ENCODE measurements at places on chromosomes 7 and 10. TPM values are rescaled to one million over a fixed set of nuclear protein-coding genes. Genes with fewer than 3 reads are reported as not detected.

DNA sequence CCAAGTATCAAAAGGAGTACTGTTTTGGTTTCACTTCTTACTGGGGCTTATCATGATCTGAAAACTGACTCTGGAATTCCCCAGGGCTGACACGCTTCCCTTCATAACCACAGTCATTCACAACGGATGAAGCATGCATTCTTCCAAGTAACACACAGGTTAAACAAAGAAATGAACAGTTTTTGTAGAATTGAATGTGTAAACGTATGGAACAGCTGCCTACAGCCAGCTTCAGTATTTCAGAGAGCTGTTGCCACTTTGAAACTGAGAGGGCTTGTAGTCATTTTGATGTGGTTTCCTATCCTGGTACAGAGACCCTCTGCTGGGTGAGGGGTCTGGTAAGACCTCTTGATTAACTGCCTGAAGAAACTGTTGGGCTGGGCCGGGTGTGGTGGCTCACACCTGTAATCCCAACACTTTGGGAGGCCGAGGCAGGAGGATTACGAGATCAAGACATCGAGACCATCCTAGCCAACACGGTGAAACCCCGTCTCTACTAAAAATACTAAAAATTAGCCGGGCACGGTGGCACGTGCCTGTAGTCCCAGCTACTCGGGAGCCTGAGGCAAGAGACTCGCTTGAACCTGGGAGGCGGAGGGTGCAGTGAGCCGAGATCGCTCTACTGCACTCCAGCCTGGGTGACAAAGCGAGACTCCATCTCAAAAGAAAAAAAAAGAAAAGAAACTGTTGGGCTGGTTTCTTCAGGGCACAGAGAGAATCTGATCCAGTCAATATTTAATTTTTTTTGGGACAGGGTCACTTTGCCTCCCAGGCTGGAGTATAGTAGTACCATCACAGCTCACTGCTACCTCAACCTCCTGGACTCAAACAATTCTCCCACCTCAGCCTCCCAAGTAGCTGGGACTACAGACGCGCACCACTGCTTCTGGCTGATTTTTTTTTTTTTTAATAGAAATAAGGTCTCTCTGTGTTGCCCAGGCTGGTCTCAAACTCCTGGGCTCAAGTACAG, 4.7 kb downstream of the NFE2L3 start:
- DNase-seq = no peak

LIPJ gene
- total RNA-seq = 3.7 TPM

- DNase-seq = no peak
These were observed 751.8 kb upstream of the IGFBP3 start for GRCh38 chr7:46672861-46673260.

DNA sequence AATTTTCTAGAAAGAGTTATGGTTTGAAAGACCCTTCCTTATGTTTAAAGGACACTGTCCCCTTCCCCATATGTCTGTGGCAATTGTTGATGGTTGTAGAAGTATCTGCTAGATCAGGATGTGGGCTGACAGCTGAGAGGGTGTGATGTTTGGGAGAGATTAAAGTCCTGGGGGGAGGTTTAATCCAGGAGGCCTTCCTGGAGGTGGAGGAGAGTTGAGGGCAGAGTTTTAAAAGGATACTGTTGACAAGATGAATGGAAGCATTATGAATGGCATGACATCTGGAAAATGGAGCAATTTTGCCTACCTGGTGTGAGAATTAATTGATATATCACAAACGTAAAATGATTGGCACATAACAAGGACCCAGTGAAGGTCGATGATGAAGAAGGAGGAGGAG, 32.9 kb upstream of the SMC3 start:
- no peak for DNase-seq

METTL27 gene
- 0.41 TPM for total RNA-seq

- no peak for DNase-seq
These were observed 103.6 kb downstream of the ELMO1 start for GRCh38 chr7:37344886-37345579.

SAMD9L gene
- 1.6 TPM for total RNA-seq

GRCh38 chr7:12303495-12303894, 92.4 kb downstream of the TMEM106B start:
- DNase-seq = no peak

PAX4 gene
- total RNA-seq = not detected

- DNase-seq = no peak
These were observed 129.8 kb upstream of the PPP1R3A start for GRCh38 chr7:114048386-114049235.

DNA sequence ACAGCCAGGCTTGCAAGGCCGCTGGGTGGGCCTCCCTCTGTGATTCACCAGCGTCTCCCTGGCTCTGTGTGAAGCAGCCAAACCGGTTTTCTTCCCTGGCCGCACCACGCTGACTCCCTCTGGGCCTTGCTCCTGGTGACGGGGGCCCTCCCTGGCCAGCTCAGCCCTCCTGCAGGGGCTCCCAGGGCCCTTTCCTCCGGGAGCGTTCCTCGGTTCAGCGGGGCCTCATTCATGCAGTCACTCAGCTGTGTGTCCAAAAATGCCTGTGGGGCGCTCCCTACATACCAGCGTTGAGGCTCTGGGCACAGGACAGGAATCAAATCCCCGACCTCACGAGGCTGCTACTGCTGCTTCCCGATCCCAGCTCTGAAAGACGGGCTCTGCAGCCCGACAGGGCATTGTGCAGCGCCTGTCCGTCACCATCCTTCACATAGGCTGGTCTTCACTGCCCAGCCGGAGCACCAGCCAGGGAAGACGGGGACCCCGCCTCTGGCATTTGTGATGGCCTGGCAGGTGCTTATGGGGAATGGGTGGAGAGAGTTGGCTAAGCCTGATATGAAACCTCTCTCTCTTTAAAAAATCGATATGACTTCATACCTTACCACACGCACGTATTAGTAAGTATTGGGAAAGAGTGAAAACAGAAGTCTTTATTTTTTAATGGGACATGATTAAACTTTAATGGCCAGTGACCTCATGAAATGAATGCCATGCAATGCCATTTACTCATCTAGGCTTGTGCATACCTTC, 110.0 kb upstream of the SHH start:
- no peak for DNase-seq

DNA sequence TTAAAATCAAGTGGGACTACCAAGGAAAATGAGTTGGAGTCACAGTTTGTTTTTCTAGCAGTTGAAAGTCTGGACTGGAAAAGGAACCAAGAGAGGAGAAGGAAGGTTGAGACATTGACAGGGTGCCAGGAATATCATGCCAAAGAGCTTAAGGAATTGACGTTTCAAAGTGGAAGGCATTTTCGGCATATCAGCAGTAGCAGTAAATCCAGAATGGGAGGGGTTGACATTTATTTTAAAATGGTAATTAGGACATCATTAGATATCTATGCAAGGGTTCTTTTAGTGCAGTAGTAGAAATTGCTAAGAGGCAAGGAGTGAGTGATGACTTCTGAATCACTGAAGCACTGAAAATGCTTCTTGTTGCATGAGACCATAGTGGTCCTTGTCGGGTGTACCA, 335.9 kb upstream of the PLXDC2 start:
- no peak for DNase-seq

LRGUK gene
- 14.3 TPM for total RNA-seq

- no peak for DNase-seq
These were observed 87.2 kb downstream of the MICALL2 start for GRCh38 chr7:1372063-1372462.

DNA sequence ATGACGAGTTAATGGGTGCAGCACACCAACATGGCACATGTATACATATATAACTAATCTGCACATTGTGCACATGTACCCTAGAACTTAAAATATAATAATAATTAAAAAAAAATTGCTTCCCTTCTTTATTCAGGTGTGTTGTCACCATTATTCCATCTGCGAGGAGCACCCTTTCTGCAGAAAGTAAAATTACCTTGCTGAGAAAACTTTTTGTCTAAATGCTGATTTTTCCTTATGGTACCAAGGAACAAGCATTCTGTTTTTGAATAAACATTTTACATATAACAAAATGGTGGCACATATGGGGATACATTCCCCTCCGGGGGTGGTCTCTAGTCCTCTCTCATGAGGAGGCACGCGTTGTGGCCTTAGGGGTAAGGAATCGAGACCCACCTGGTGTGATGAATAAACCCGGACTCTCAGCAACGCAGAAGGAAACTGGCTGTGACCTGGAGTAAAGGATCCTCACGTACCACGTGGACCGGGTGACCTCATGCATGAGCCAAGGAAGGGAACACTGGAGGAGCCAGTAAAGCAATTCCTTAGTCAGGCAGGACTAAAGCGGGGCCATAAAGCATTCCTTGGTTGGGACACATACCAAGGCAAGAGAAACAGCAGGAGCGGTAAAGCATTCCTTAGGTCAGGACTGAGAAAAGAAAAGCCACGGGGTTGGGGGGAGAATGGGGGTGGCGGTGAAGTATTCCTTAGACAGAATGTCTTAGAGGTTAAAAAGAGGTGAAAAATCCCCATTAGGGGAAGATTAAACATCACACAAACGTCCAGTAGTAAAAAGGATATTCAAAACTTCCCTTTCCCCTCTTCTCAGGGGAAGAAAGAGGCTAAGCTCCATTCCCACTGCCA, 20.8 kb upstream of the OPTN start:
- no peak for DNase-seq

DNA sequence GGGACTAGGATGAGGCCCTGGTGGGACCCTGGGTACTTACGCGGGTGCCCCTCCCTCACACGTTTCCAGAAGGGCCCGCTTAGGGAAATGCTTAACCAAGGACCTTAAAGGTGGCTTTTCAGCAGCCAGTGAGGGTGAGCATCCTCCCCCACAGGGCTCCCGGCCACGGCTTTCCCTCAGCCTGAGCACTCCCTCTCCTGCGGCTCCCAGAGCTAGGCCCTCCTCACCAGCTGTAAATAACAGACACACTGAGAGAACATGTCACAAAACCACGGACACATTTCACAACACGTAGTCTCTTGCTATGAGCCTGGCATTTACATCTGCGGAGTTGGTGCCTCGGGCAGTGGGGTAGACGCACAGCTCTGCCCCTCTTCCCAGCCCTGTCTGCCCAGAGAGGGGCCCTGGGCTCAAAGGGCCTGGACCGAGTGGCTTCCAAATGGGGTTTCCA, 25.2 kb downstream of the GRID1 start:
- DNase-seq = no peak

- DNase-seq = no peak
These were observed 24.2 kb downstream of the PRPS1L1 start for GRCh38 chr7:18003286-18003994.

DNA sequence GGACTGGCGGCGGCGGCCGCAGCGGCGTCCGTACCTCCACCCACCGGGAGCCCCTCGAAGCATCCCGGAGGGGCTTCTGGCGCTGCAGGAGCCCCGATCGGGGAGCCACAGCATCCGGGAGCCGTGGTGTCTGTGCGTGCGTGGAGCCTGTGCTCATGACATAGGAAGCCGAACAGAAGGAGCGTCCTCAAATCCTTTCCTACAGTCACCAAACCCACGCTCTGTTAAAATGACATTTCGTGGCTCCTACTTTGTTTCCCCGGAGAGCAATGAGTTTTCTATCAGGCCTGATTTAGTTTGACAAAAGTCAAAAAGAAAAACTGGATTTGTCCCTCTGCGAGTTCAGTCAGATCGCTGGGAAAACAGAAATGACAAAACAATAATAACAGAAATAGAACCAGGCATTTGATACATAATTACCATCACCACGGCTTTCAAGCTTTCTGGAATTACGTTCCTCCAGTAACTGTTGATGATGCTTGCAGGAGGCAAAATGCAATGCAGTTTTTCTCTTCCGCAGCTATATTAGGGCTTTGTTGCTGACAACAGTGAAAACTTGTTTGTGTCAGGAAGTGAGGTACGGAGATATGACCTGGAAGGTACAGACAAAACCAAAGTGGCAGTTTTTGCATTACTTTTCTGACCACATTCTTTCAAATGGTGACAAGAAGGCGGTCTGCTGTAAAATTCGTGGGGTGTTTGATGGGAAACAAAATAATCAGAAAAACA, 219.3 kb upstream of the MKLN1 start:
- peak; percentile 53 for DNase-seq

UBTD1 gene
- 1.6 TPM for total RNA-seq

- DNase-seq = no peak
These were observed 22.1 kb downstream of the POLL start for GRCh38 chr10:101565936-101566332.

DNA sequence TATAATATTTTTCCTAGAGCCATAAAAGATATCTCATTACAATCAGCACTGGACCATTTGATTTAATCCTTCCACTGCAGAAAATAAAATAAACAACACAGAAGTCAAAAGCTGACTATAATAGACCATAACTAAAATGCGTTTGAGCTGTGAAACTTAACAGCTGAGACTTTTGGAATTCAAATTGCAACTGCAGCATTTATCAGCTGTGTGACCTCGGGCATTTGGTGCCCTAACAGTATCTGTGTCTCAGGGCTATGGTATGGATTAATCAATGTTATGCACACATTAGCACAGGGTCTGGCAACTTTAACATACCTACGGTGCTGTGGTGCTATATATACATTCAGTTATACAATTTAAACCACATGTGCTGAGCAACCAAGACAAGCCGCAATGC, 160.1 kb downstream of the COL28A1 start:
- DNase-seq = no peak

EBLN1 gene
- total RNA-seq = not detected

GRCh38 chr10:36188461-36188860, 546.4 kb upstream of the FZD8 start:
- DNase-seq = no peak

DNA sequence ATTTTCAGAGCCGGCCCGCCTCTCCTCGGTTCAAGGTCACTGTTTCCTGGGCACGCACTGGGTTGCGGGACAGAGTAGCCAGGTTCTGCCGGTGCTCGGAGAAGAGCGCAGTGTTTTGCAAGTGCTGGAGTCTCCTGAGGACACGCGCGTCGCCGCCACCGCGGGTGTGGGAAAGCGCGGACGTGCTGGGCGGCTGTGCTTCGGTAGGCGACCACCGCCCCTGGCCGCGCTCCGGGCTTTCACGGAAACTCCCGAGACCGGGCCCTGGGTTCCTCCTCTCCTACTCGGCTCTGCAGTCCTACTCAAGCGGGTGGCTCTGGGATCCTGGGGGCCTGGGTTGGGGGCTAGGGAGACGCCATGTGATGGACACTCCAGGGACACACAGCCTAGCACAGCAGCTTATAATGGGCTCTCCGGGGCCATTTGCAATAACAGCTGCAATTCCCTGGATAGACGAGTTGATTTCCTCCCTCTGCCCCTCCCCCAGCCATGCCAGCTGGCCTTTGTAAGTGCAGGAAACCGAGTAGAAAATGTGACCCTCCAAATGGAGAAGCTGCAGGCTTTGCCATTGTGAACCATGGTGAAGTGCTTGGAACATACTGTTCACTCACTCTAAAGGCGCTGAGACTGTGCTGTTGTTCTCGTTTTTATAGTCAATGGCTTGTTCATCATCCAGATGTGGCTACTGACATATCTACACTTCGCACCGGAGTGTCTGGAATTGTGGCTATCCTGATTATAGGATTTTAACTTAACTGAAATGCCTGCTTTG, 2.1 kb downstream of the FRAT1 start:
- no peak for DNase-seq

RGR gene
- total RNA-seq = not detected

VWA2 gene
- 2.9 TPM for total RNA-seq

ZNF485 gene
- 8.2 TPM for total RNA-seq

HMX3 gene
- not detected for total RNA-seq

DNA sequence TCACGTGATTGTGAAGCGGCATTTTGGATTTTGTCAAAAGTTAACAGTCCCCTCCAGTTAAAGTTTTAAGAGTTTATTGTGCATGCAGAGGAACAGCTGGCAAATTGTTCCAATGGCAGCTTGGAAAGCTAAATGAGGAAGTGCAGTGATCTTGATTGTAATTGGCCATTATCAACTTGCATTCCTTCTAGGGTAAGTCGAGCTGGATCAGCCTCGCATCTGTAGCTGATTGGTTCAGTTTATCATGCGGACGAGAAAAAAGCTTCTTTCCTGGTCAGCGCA, 566 bp downstream of the ZNF789 start:
- DNase-seq = peak; percentile 58
